ENCODE measurements at places on chromosomes 6 and 20. TPM values are rescaled to one million over a fixed set of nuclear protein-coding genes. Genes with fewer than 3 reads are reported as not detected.
A peak's percentile ranks its signal among the peaks of the same experiment; 100 is the strongest.

- DNase-seq = no peak
Observed at GRCh38 chr6:18242062-18242851, 22.1 kb downstream of the DEK start.

DNA sequence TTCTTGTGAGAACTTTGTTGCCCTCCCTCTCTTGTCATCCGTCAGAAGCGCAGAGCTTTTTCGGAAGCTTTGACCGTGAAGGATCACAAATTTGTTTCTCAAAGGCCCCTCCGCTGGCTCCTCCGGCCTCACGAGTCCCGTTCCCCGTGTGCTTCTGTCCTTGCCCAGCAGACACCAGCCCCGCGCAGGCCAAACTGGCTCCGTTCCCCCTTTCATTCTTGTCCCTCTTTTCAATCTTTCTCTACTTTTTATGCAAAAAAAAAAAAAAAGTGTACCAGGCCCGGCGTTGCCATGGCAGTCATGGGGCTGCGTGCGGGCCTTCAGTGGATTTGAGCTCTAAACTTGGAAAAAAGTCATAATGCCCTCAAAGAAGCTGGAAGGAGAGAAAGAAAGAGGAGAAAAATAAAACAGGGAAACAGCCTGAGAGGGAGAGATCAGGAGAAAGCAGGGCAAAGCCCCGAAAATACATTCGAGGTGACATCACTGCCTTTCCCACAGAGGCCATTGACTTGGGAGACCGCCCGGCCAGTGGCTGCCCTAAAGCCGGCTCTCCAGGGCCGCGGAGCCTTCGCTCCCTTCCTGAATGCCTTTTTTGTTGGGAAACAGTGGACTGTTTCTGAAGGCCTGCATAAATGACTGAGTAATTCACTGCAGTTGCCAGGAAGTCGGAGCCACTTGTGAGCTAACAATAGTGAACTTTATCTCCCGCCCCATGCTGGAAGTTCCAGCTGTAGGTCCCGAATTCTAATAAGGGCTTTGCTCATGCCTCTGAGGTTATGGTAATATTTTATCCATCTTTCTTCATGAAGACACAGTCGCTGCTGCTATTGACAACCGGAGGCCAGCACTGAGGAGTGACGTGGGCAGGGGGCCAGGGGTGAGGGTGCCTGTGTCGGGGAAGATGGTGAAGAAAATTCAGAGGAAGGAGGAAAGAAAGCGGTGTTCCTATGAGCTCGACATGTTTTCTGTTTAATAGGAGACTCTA lies 670.9 kb downstream of the QKI start:
- peak; percentile 95 for DNase-seq

Gene HLA-DQA1
- 3.3 TPM for polyA plus RNA-seq

Gene TSPO2
- 0.41 TPM for polyA plus RNA-seq

Data from muscle of leg (tissue), 16 donors.